Hippocampal formation (tissue), 2 donors: ENCODE measurements at places on chromosomes 5 and 9.

- no peak for DNase-seq
Observed at GRCh38 chr5:135379046-135379654, 19.9 kb downstream of the MACROH2A1 start.

- DNase-seq, result no peak
Observed at GRCh38 chr5:112795944-112796678, 58.4 kb downstream of the APC start.

DNA sequence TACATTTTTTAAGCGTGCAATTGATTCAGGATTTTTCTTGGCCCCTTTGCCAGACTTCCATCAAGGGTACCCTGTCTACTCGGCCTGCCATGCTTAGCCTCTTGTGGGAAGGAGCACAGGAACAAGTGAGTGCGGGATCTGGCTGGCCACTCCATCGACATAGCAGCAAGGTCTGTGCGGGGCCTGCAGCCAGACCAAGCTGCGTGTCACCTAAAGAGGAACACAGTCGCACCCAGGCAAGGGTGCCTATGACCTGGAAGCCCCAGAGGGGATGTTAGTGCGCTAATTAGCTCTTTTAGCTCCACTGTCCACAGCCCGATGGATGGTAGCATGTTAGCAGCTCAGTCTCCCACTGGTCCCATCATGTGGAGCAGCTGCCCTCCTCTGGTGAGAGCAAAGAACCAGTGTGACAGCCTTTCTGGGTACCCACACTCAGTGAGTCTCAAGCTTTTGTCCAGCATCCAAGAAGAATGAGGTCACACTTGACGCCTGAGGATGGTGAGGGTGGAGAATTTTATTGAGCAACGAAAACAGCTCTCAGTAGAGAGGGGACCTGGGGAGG is 38.7 kb downstream of the FTMT start:
- no peak for DNase-seq

DNA sequence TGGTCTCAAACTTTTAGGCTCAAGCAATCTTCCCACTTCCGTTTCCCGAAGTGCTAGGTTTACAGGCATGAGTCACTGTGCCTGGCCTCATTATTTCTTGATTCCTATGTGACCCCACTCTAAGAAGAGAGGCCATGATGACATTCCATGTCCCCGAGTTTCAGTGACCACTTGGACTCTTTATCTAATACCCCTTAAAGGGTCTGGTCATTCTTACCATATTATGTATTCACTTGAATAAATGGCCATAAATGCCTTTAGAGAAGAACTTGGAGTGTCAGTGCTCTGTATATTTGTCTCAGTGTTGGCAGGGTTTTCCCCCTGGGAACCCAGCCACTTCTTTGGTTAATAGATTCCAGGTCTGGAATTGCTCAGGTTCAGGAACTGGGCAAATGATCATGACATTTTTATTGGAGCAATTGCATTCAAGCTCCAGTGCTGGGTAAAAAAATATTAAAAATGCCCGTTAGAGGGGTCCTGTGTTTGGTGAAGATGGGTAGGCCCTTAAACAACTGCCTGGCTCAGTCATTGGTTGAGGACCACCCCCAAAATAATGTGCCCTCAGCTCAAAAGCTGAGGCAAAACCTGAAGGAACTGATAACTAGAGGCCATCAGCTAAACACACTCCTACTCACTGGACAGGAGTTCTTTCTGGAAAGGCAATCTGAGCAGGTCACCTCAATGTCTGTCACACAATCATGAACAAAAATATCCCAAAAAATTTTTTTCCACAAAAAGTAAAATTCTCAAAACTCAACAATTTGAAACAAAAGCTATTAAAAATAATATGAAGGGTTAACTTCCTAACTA is 186.6 kb upstream of the ZNF608 start:
- DNase-seq, result no peak

DNA sequence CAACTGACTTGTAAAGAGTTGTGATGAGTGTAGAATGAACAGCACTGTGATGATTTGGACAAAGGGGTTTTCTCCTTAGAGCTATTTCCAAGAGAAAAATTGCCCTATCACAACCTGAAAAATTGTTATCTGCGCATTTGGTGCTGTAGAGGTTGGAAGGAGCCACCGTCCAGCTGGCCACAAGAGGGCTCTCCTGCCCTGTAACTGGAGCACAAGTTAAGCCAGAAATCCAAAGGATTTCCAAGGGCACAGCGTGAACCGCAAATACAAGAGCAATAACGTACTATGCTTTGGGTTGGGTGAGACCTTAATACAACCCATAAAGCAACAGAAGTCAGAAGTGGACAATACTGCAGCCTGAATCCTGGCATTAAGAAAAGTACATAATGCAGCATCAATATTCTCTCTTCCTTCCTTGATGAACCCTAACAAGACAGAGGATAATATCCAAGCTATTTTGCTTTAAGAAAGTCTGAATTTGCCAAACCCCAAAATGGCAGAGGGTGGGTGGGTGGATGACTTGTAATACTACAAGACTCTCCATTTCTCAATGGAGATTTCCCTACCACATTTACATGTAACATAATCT is 56.8 kb upstream of the SMIM32 start:
- DNase-seq, result peak; percentile 58

DNA sequence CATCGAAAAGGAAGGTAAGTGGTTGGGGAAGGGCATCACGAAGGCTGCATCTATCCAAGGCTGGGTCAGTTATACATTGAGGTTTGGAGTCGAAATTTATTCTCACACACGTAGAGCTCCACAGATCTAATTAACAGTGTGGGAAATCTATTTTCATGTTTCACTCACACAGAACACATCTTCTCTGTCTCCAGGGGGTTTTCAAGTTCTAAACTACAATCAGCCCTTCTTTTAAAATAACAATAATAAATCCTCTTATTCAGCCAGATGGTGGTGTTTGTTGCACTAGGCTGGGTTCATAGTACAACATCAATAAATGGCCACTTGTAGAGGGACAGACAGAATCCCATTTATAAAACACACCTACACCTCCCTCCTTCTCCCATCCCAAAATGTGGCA is 174.5 kb upstream of the KLF9 start:
- DNase-seq, result no peak

DNA sequence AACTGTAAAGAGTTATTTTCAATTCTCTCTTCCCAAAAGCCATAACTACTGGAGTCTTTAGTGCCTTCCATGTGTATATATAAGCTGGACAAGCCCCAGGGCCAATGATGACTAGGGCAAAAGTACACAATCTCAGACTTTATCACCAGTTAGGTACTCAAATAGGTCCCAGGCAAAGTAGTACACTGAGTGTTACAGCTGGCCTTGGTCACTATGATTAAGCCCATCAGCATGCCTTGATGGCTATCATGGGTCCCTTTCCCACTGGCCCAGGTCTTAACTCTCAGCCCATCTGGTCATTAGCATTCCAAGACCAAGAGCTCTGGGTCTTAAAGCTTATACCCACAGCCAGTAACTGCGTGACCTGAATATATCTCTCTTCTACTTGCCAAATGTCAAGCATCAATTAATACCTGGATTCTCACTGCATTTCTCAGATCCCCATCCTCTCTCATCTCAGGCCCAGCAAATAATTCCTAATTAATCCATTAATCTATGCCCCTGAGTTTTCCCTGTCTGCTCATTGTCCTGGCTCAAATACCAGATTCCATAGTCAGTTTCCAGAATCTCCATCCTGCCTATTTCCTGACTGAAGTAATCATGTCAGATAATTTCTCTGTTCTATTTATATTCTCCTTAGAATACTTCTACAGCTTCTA is 62.3 kb downstream of the NR6A1 start:
- no peak for DNase-seq

DNA sequence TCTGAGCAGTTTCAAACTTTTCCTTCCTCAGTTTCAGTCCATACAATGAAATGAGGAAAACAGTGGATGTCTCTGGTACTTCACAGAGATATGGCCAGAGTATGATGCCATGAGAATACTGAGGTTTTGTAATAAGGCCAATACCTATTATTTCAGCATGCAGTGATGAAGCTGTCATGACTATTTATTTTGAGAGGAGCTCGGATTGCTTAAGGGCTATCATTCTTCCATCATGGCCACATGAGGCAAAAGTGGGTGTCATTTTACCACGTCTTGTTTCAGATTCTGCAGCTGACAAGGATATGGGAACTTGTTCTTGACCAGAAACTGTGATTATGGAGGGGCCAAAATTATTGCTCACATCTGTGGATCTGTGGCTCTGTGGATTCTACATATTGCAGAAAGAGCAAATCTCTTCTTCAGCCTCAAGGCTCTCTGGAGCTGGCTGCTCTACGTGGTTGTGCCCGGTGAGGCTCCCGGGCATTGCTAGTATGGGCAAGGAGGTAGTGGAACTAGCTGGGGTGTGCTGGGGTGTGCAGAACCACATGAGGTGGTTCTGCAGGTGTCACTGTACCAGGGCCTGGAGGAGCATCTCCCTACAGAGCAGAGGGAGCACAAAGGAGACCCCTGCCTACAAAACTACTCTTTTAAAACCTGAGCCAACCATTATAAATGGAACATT is 180.3 kb downstream of the SEMA6A start:
- DNase-seq, result no peak

DNA sequence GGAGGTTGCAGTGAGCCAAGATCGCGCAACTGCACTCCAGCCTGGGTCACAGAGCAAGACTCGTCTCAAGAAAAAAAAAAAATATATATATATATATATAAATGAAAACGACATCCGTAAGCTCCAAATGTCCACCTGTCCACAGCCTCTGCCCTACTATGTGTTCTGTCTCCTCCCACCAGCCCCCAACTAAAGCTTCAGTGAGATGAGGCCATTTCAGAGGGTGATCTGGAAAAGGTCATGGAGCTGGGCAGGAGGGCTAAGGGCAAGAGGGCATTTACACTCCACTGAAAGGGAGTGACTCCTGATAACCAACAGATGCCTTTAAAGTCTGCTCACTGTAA is 2.4 kb downstream of the SPRY4 start:
- DNase-seq, result no peak

- DNase-seq, result no peak
Observed at GRCh38 chr5:121658221-121658620, 193.5 kb upstream of the FTMT start.

DNA sequence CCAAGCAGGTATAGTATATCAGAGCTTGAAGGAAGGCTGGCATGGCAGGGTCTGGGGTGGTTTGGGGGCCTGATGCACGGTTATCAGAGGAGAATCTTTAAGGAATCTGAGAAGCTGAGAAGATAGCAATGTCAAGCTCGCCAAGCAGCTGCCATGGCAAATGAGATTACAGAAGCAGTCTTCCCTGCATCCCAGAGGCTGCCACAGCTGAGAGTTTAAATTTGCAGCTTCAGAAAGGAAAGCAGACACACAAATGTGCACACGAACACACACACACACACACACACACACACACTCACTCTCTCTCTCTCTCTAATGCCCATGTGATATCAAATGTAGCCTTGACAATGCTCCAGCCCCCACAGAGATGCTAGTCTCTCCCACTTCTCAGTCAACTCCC is 79.0 kb upstream of the TNC start:
- DNase-seq, result no peak

- DNase-seq, result no peak
Observed at GRCh38 chr5:40365342-40366330, 314.1 kb upstream of the PTGER4 start.

- peak; percentile 31 for DNase-seq
Observed at GRCh38 chr9:6827439-6828145, 69.8 kb downstream of the KDM4C start.

GRCh38 chr9:78053627-78054026 is 22.0 kb upstream of the GNAQ start:
- DNase-seq, result no peak

- no peak for DNase-seq
Observed at GRCh38 chr5:36751886-36752285, 124.7 kb upstream of the NIPBL start.

DNA sequence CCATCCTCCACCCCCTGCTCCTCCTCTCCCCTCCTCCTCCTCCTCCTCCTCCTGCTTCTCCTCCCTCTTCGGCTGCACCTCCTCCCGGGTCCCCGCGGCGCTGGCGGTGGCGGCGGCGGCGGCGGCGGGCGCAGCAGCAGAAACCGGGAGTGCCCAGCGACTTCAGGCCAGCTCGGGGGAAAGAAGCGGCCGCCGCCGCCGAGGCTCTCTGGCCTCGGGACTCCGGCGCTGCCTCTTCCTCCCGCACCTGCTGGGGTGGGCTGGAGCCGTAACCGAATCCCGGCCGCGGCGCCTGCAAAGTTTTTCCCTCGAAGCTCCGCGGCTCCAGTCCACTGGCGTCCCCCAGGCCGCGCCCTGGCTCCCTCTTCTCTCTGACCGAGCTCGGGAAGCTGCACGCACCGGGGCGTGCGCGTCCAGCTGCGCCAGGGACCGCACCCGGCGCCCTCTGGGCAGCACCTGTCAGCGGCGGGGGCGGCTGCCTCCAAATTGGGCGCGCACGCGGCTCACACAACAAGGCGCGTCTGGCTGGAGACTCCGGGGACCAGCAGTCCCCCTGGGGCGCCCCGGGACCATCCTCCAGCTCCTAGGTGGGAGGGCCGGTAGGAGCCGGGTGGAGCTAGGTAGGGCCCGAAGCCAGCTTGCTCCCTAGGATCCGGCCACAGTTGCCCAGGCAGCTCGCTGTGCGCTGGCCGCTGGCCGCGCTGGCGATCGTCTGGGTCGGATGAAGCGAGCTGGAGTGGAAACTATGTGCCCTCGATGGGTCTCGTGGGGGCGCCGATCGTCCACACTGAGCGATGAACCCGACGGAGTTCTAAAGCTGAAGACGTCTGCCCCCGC is at the start of gene MCTP1:
Gene MCTP1 (minus strand): TSS at position 523 of the 837 bp plus-strand sequence.
- DNase-seq, result no peak

GRCh38 chr9:114282507-114282906 is 40.4 kb upstream of the ORM1 start:
- no peak for DNase-seq

DNA sequence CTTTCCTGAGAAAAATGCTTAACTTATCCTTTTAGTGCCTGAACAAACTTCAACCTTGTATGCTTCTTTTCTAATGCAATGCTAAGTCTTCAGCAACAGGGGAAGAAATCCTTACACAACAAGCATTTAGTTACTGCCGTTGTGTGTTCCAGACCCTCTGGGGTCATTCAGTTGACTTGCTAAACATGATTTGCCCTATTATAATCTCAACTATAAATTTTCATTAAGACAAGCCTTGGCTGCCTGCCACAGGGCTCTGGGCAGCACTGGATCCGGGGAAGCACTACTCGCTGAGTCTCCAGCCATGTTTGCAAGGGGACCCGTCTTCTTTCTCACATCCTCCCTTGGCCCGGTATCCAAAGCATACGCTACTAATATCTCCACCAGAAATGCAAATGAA is 58.1 kb downstream of the PTCH1 start:
- DNase-seq, result no peak

DNA sequence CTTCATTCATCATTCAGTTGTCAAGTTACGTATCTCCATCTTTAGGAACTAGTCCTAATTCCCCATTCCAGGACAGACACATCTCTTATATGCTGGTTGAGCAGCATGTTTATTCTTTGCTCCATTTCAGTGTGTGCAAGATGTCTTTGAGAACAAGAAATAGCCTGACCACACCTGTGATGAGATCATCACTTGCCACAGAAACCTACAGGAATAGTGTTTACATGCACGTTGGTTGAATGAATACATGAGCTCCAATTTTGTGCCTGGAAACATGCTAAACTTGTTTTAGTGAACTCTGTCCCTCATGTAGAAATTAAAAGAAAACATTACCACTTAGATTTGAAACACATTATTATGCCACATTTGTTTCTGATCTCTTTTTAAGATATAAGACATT is 489.1 kb downstream of the CDH18 start:
- DNase-seq, result no peak

- no peak for DNase-seq
Observed at GRCh38 chr9:114745879-114746550, 59.8 kb downstream of the TNFSF15 start.
